GM23338 (cell line): ENCODE measurements at places on chromosomes 3 and 15. TPM values are rescaled to one million over a fixed set of nuclear protein-coding genes. Genes with fewer than 3 reads are reported as not detected.

FBXW12 gene
- not detected in 2 replicates for total RNA-seq

GABRG3 gene
- 0.50 and 1.4 TPM in 2 replicates for total RNA-seq

GRCh38 chr3:184635126-184635525, 73.5 kb downstream of the EPHB3 start:
- H3K4me3 ChIP-seq: no peak overlapping the region
- no peaks in the 10 kb centered on the region for H3K36me3 ChIP-seq
- DNase-seq: no peak
- peaks cover 4% of the 10 kb centered on the region for H3K4me1 ChIP-seq

DNA sequence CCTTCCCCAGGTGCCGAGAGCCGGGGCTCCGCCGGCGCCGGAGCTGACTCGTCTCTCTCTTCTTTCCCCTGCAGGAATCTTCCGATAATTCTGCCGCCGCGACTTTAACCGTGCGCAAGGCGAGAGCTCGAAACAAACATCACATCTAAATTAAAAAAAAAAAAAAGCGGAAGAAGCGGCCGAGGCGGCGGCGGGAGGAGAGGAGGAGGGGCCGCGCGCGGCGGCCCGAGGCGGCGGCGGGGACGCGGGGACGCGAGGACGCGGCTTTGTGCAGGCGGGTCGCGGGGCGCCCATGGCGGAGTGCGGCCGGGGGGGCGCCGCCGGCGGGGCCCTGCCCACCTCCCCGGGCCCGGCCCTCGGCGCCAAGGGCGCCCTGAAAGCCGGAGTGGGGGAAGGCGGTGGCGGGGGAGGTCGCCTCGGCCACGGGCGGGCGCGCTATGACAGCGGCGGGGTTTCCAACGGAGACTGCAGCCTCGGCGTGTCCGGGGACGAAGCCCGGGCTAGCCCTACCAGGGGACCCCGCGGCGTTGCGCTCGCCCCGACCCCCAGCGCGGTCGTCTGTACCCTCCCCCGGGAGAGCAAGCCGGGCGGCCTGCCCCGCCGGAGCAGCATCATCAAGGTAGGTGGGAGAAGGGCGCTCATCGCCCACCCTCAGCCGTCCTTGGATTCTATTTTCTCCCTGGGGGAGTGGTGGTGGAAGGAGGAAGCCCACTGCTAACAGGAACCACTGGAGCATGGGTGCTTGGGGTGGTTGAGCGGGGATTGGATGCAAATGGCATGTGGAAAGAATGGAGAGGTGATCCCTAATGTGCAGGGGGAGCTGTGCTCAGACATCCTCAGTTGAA, at the start of gene PLCL2:
PLCL2 (plus strand) TSS at position 208 of the 845 bp plus-strand sequence; CDS start at position 293, 85 bp downstream.
- H3K4me1 ChIP-seq: peaks cover 32% of the 10 kb centered on the region
- peak; percentile 66 for DNase-seq
- peak within 1 kb of the TSS; percentile 76 for H3K4me3 ChIP-seq
- H3K36me3 ChIP-seq: no peaks in the 10 kb centered on the region

DNA sequence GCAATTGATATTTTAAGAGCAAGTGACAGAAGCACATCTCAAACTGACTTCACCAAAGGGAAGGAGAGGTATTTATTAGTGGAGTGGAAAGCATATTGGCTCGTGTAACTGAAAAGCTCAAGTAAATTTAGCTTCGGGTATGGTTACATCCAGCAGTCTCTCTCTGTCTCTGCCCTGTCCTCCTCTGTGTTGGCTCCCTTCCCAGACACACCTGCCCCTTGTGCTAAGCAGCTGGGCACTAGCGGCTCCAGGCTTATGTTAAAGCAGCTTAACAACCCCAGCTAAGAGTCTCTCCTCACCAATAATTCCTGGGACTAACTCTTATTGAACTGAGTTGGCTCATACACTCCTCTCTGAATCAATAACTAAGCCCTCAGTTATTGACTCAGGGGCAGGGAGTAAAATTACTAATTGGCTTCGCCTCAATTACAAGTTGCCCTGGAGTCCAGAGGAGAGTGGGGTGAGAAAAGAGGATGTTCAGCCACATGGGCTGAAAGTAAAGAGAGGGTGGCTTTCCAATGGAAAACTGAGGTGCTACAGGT, 12.8 kb upstream of the SH3BP5 start:
- DNase-seq: no peak
- H3K4me1 ChIP-seq: no peaks in the 10 kb centered on the region
- H3K27ac ChIP-seq: no peak overlapping the region
- H3K27me3 ChIP-seq: no peaks in the 10 kb centered on the region

GRCh38 chr3:135197246-135197645, 402.2 kb downstream of the EPHB1 start:
- 0 out of 2 replicates have a peak, but pooled peaks cover 2% of the 10 kb centered on the region for H3K4me1 ChIP-seq
- no peaks in the 10 kb centered on the region for H3K36me3 ChIP-seq
- no peak overlapping the region for H3K27ac ChIP-seq
- no peaks in the 10 kb centered on the region for H3K27me3 ChIP-seq
